ENCODE measurements at places on chromosomes 16 and 17. TPM values are rescaled to one million over a fixed set of nuclear protein-coding genes. Genes with fewer than 3 reads are reported as not detected.

Gene MYH3
- 11.2 TPM for total RNA-seq

Gene COTL1
- 75.6 TPM for total RNA-seq

Gene ENPP7
- total RNA-seq = 20.5 TPM

Gene NPIPA8
- total RNA-seq = 0.31 TPM

Gene TBC1D26
- total RNA-seq = 0.45 TPM

Gene CLEC10A
- not detected for total RNA-seq

Gene TANGO6
- 13.0 TPM for total RNA-seq

Gene PSKH1
- 41.5 TPM for total RNA-seq

Gene DHRS7C
- not detected for total RNA-seq

Gene C17orf67
- 2.0 TPM for total RNA-seq

Gene WSCD1
- total RNA-seq = 16.1 TPM

Gene CLEC3A
- not detected for total RNA-seq

Gene TP53TG3F
- total RNA-seq = not detected

Gene TBC1D3H
- total RNA-seq = not detected

Gene C16orf46
- total RNA-seq = 4.4 TPM

Gene NXPH3
- total RNA-seq = 0.45 TPM

Gene RAB26
- 9.9 TPM for total RNA-seq

Gene TMIGD1
- 0.24 TPM for total RNA-seq

Gene SULT1A3
- 33.0 TPM for total RNA-seq

Gene CFDP1
- total RNA-seq = 62.5 TPM

Gene KRTAP2-3
- total RNA-seq = 0.98 TPM

Gene MPO
- total RNA-seq = not detected

Gene NPIPB8
- total RNA-seq = not detected
